ENCODE measurements at places on chromosomes 1 and 21. TPM values are rescaled to one million over a fixed set of nuclear protein-coding genes. Genes with fewer than 3 reads are reported as not detected.

The FAAH gene
- 38.1 TPM for total RNA-seq

The SMIM1 gene
- not detected for total RNA-seq

DNA sequence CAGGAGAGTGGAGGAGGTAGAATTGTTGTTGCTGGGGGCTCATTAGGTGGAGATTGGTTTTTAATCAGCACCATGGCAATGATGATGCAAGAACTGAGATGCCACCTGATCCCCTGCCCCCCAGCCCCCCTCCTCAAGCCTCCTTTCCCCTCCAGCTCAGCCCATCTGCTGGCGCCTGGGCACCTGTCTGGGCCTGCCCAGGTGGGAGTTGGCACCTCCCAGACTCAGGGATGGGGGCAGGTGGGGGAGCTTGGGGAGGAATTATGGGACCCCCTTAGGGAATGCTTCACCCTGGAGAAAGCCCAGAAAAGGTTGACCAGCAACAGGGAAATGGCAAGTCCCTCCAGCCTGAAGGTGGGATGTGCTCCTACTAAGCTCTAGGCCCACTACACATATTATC lies 1.5 kb upstream of the NHLH1 start:
- DNase-seq = no peak

DNA sequence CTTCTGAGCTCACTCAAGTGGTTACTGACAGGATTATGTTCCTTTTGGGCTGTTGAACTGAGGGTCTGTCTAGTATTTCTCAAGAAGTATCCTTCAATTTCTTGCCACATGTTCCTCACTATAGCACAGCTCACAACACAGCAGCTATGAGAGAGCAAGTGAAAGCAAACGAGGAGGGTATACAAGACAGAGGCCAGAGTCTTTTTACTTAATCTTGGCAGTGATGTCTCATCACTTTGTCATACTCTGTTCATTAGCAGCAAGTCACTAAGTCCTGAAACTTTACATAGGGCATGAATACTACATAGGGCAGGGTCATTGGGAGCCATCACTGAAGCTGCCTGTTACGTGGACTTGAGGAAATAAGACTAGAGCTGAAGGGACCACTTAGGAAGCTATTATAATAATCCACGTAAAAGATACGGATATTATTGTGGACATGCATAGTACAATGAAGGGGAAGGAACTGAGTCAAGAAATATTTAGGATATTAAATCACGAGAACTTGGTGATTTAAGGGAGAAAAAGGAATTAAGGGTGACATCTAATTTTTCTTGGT lies 63.7 kb downstream of the SLC30A7 start:
- DNase-seq = no peak

DNA sequence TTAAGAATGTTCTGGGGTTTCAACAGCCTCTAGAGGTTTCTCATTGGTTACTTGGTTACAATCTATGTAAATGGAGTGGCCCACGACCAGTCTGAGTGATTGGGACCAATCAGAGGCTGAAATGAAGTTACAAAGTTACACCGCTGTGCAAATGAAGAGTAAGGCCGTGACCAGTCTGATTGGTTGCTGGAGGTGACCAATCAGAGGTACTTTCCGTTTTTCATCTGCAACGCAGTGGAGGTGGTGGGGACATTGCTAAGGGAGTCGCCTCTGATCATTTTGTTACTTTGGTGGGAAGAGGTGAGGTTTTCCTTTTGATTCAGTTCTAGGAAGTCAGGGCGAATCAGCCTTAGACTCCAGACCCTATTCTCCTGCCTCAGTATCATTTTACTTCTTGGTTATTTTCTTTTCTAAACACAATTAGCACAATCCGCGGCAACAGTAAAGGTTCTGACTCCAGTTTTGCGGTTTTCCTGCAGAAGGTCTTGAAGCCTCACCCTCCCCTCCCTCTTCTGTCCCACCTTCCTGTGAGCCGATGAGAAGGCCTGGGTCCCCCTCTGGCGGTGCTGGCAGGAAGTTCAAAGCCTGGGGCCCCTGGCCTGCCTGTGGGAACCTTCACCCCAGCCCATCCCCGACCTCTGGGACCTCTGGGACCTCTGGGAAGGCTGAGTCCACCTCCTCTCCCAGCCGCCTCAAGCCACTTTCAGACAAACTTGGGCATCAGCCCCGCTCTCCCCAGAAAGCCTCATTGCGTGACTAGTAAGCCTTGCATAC lies 38.7 kb upstream of the TTC34 start:
- no peak for DNase-seq

The PEAR1 gene
- total RNA-seq = 11.5 TPM

DNA sequence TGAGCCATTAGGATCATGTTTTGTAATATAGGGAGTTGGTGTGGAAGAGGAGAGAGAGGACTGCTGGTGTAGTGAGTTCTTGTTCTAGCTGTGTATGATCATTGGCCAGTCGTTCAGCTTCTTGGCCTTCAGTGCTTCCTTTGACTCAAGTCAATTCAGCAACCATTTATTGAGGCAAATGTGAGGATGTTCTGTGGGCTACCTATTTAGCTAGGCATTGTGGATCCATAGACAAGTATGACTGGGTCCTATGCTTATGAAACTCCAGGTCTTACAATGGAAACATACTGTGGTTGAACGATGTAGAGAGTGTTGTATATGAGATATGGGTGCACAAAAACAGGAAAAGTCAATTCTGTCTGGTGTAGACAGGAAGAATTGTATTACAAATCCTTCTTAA lies 41.7 kb downstream of the NFIA start:
- no peak for DNase-seq

The AADACL4 gene
- not detected for total RNA-seq

The P3R3URF gene
- not detected for total RNA-seq

DNA sequence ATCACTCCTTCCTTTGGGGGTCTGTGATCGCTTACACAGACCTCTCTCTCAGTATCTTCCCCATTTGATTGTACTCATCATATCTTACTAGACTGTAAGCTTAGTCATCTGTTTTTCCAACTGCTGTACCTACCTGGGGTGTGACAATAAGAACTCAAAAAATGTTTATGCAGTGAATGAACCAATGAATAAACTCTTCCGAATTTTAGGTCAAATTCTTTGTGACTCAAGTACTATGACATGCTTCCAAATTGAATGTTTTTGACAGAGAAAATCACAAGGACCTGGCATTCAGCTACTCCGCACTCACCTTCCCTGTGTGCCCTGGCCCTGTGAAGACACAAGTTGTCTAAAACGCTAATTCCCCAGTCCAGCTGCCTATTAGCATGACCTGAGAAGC lies 42.1 kb downstream of the TMCO4 start:
- DNase-seq = no peak

The KCNJ9 gene
- not detected for total RNA-seq

DNA sequence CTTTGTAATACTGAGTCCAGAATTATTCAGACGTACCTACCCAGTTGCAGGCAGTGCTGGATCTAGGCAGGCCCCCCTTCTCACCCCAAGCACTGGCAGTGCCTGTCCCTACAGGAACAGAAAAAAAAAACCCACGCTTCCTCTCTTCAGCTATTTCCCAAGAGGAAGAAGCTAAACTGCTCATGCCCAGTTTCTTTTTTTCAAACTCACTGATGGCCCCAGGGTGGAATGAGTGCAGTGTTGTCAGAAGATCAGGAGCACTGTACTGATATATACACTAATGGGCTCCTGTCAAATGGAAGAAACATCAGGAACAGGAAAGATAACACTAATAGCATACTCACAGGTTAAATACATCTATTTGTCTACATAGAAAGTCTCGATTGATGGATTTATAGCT lies 28.2 kb upstream of the DOCK7 start:
- DNase-seq = no peak

- no peak for DNase-seq
Measured at GRCh38 chr1:72431810-72432209, 149.5 kb upstream of the NEGR1 start.

The RGS4 gene
- 6.9 TPM for total RNA-seq

DNA sequence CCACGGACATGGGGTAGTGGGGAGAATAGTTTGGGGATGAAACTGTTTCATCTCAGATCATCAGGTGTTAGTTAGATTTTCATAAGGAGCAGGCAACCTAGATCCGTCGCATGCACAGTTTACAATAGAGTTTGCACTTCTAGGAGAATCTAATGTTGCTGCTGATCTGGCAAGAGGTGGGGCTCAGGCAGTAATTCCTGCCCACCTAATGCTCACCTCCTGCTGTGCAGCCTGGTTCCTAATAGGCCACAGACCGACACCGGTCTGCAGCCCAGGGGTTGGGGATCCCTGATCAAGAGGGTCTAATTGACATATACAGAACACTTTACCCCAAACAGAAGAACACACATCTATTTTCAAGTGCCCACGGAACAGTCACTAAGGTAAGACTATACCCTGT lies 275.1 kb downstream of the PTPRU start:
- no peak for DNase-seq

- DNase-seq = no peak
Measured at GRCh38 chr1:235319255-235319654, 8.7 kb downstream of the ARID4B start.

- DNase-seq = no peak
Measured at GRCh38 chr1:39639305-39640130, at the start of gene HEYL. Gene HEYL (minus strand): TSS chr1:39639643. CDS start chr1:39639625, 18 bp downstream.

DNA sequence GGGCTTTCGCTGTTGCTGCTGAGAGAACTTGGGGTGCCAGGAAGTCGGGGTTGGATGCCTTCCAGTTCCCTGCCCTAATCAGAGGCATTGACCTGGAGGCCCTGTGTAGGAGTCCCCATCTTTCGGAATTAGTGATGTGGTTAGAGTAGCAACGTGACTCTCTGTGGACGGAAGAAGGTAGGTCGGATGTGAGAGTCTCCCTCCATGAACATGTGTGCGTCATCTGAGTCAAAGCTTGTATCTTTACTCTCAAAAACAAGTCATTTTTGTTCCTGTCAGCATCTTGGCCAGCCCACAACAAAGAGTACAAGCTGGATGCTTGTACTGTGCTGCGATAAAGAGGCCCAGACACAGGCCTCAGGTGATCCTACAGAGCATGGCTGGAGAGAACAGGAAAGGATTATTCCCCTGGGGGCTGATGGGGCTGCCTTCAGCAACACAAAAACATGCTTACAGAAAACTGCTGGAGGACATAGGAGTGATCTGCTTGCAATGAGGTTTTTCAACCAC lies 31.0 kb upstream of the IL10 start:
- no peak for DNase-seq

The CHI3L2 gene
- 5.6 TPM for total RNA-seq

DNA sequence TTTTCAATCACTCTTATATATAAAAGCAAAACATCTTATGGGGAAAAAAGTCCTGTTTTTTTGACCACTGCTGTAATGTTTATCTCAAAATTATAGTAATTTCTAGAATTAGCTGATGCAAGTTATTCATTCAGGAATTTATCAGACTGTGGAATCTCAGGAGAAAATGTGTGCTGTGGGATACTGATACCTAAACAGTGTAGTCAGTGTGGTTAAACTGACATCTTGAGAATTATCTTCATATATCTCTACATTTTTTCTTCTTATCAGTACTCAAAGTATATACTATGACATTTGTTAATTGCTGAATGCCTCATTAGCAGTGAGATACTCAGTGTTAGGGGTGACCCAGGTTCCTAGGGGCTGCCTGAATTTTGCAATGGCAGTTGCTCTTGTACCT lies 839.3 kb downstream of the KCNT2 start:
- no peak for DNase-seq

DNA sequence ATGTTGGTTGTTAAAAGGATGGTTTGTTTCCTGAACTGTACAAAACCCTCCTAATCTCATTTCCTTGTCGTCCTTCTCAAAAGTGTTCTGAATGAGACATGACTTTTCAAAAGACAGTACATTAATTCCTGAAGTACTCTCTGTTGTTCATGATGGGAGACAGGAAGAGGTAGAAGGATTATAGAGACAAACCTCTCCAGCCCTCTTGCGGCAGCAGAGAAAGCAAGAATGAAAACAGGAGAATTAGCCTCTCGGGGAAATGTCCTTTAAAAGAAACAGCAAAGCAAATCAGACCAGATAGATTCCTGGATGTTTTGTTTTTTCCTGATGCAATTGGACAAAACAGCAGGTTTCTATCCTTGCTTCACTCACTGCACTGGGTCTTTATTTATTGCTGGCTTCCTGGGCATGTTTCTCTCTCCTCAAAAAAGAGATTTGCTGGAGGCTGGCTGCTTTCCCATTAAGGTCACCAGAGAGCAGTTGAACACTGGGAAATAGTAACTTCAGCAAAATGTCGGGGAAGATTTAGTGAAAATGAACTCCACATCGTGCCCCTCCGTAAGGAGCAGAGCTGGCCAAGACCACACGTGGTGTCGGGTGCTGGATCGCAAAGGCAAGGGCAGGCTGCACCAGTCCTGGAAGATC lies 145.8 kb upstream of the SYT6 start:
- DNase-seq = no peak

DNA sequence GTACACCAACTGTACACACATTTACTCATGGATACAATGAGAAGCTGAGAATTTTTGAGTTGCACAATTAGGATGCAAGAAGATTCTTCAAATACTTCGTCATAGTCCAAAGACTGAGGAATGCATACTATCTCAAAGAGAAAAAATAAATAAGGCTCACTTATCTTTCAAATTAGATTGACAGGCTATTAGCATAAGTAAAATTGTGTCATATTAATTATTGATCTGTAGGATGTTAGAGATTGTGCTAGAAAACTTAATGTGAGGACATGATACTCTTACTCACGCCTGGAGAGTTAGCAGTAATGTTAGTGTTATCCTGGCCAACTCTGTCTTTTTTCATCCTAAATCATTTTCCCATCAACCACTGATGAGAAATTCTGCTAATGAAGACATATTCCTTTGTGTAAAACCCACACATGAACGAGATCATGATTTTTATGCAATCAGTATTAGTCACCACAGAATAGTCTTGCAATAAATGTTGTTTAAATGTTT lies 659.0 kb downstream of the LTN1 start:
- no peak for DNase-seq

DNA sequence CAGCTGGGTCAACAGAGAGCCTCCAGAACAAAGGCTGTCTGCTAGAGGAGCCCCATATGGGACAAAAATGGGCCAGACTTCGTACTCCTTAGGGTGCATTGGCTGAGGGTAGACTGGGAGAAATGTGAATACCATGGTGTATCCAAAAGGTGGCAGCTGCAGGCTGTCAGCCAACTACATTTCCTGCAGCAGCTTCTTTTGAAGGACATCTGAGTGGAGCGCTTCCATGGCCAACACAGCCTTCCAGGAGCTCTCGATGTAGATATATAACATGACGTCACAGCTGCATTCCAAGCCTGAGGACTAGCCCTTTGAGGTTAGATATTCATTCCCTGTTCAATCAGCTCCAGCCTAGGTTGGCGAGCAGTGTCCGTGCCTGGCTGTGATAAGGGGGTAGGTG lies 107.7 kb downstream of the MAB21L3 start:
- DNase-seq = no peak

DNA sequence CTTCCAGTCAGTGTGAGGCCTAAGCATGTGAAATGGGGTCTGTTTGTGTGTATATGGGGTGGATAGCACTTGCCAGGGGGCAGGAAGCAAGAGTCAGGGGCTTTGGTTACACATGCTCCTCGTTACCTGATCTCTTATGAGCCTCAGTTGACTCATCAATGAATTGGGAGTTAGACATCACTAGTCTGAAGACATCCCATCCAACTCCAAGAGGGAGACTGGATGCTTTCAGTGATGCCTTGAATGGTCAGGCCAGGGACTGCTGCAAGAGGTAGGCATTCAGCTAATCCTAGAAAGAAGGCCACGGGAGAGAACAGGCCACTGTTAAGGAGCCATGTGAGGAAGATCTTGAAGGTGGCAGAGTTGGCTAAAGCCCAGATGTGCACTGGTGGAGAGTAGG lies 6.3 kb downstream of the RAB25 start:
- no peak for DNase-seq

The SKI gene
- 53.8 TPM for total RNA-seq

Measured in vagina (tissue), 2 donors.